ENCODE measurements at places on chromosomes 2 and 18. TPM values are rescaled to one million over a fixed set of nuclear protein-coding genes. Genes with fewer than 3 reads are reported as not detected.

DNA sequence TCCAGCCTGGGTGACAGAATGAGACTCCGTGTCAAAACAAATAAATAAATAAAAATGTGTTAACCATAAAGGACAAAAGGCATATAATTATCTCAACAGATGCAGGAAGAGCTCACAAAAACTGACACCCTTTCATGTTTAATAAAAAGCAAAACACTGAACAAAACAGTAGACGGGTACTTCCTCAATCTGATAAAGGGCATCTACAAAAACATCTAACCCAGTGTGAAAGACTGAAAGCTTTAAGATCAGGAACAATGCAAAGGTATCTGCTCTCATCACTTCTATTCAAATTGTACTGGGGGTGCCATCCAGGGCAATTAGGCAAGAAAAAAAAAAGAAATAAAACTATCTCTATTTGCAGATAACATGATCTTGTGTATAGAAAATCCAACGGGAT, 11.7 kb upstream of the NCL start:
- H3K27me3 ChIP-seq: no peaks in the 10 kb centered on the region
- no peaks in the 10 kb centered on the region for H3K36me3 ChIP-seq
- H3K4me1 ChIP-seq: no peaks in the 10 kb centered on the region
- no peak for DNase-seq
- no peak overlapping the region for H3K4me3 ChIP-seq
- H3K27ac ChIP-seq: no peak overlapping the region

The HSBP1L1 gene
- 3.8 TPM for total RNA-seq

- peaks cover 11% of the 10 kb centered on the region for H3K4me1 ChIP-seq
- H3K36me3 ChIP-seq: peaks cover 29% of the 10 kb centered on the region
- DNase-seq: no peak
- H3K4me3 ChIP-seq: no peak overlapping the region
- H3K27ac ChIP-seq: no peak overlapping the region
Observed at GRCh38 chr2:69077252-69077950, 64.4 kb downstream of the ANTXR1 start.

- H3K27ac ChIP-seq: no peak overlapping the region
- no peak overlapping the region for H3K4me3 ChIP-seq
- peak; percentile 23 for DNase-seq
- H3K36me3 ChIP-seq: no peaks in the 10 kb centered on the region
- no peaks in the 10 kb centered on the region for H3K4me1 ChIP-seq
- H3K27me3 ChIP-seq: no peaks in the 10 kb centered on the region
Observed at GRCh38 chr18:68104036-68104435, 587.5 kb upstream of the DSEL start.

DNA sequence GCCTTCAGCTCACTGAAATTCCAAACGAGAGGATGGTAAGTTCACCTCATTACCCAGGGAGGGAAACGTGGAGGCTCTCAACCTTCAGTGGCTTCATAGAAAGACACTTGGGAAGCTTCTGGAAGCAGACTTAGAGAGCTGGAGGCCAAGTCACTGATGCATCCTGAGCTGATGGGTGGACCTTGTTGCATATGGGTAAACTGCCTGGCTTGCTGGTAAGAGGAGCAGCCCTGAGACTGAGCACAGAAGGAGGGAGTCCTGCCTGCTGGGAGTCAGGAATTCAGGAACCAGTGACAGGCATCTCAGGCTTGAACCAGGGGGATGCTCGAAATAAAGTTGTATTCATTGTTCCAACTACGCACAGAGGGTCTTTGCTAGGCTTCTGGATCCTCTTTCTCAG, 66.5 kb upstream of the NPAS2 start:
- H3K27me3 ChIP-seq: no peaks in the 10 kb centered on the region
- H3K36me3 ChIP-seq: no peaks in the 10 kb centered on the region
- H3K27ac ChIP-seq: no peak overlapping the region
- peaks cover 36% of the 10 kb centered on the region for H3K4me1 ChIP-seq

The KCNJ13 gene
- total RNA-seq: not detected

Data from astrocyte (in vitro differentiated cells and primary cell).